Tibial artery (tissue), 4 donors: ENCODE measurements at places on chromosomes 6 and 20.
A peak's percentile ranks its signal among the peaks of the same experiment; 100 is the strongest.

DNA sequence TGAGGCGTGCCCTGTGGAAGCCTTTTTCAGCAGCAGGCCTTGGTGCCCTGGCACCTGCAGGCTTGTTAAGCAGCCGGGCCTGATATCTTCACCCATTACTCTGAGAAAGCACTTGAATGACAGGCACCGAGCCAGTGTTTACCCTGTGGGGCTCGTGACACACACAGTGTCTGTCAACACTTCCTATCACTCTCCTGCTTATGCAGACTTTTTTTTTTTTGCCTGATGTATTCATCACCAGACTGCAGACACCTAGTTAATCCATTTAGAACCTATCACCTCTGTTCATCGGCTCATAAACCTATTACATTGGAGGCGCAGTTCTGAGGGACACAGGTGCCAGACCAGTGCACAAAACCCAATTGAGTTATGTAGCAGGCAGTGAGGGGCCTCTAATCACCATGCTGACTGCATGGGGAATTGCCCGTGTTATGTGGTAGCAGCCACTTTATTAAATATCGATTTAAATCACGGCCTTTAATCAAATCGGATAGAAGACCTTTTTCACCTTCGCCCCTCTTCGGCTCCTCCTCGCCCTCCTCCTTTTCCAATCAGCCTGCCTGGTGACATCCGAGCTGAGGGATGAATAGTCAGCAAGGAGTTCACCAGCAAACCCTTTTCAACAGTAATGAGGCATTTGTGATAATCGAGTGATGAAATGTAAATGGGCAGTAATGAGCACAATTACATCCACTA, 962.9 kb upstream of the SLC35B3 start:
- DNase-seq = no peak

GRCh38 chr6:71979911-71980310, 93.6 kb downstream of the RIMS1 start:
- DNase-seq = no peak

DNA sequence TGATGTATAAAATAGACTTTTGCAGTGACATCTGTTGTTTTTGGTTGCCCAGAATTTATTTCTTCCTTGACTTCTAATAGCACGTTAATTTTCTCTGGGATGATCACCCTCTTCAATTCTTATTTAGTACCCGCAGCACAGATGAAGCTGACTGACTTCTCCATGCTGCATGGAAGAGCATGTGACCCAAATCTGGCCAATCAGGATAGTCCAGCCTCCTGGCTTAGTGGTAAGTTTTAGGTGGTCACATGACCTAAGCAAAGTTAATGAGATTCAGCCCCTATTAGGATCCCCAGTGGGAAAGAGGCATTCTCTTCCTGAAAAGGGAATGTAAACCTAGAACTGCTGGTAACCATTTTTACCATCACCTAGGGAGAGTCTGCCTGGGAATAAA, 13.8 kb upstream of the SIRT5 start:
- DNase-seq = no peak

- no peak for DNase-seq
Measured at GRCh38 chr6:27471365-27472115, 1.4 kb downstream of the ZNF184 start.

- DNase-seq = peak; percentile 77
Measured at GRCh38 chr6:90005048-90005827, 111.0 kb downstream of the GJA10 start.

DNA sequence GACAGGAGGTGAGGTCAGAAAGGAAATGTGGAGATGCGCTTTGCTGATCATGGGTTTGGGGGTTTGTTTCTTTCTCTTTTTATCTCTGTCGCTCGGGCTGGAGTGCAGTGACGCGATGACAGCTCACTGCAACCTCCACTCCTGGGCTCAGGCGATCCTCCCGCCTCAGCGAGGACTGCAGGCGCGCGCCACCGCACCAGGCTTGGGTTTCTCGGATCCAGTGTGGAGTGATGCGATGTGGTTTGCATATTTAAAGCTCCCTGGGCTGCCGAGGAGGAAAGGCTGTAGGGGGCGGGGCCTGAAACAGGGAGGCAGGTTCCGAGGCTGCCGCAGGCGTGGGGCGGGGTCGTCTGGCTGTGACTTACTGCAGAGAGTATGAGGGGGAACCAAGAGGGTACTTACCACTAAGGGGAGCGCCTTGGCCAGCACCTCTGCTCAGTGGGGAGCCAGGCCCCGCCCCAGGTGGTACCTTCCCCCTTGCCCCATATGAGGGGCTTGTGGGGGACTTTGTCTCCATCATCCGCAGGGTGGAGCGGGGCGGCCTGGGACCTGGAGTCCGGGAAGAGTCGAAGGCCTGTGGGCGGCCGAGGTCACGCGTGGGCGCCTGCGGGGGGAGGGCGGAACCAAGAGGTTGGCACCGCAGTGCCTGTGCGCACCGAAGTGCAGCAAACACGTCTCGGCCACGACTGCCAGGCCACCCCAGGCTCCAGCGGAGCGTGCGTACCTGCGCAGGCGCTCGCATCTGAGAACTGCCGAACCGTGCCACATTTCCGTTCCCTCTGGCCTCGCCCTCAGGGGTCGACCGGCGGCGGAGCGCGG, 12.7 kb upstream of the BAK1 start:
- peak; percentile 64 for DNase-seq
